Activated naive CD4-positive, alpha-beta T cell treated with anti-CD3 and anti-CD28 coated beads for 36 hours (primary cell): ENCODE measurements at places on chromosomes 7 and 10. TPM values are rescaled to one million over a fixed set of nuclear protein-coding genes. Genes with fewer than 3 reads are reported as not detected.

- H3K4me3 ChIP-seq, result no peak overlapping the region
- no peak for DNase-seq
Observed at GRCh38 chr7:140200061-140200989, 23.5 kb upstream of the KDM7A start.

DNA sequence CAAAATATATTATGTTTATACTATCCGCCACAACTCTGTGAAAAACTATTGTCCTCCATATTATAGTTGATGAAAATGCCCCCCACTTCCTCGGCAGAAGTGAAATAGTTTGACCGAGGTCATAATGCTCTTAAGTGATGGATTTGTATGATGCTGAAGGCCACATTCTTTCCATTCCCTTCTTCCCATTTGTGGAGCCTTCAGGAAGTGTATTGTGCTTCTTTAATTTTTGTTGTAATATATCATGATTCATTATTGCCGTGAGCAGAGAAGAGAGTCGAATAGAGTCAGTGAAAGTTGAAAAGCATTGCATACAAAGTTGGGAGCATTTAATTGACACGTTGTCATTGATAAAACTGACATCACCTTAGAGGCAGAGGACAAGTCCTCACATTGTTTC, 460.3 kb downstream of the SUGCT start:
- peaks cover 4% of the 10 kb centered on the region for H3K27me3 ChIP-seq
- H3K4me1 ChIP-seq, result peaks cover 14% of the 10 kb centered on the region
- H3K36me3 ChIP-seq, result no peaks in the 10 kb centered on the region
- H3K27ac ChIP-seq, result no peak overlapping the region

DNA sequence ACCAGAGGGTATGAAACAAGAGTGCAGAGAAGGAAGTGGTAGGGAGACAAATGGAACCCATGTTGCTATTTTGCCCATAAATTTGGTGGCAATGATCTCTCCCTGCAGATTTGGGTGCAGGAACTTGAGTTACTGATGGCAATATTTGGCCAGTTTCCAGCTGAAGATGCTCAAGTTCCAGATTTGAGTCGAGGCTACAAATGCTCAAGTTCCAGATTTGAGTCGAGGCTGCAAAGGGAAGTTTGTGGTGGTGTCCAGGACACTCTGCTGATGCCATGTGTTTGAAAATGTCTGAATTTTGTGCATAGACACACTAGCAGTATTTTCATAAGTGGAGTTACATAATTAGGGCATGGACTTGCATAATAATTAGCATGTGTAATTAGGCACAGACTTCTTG, 40.8 kb downstream of the TBXAS1 start:
- H3K27me3 ChIP-seq, result peaks cover 4% of the 10 kb centered on the region
- H3K27ac ChIP-seq, result no peak overlapping the region
- H3K36me3 ChIP-seq, result no peaks in the 10 kb centered on the region
- DNase-seq, result no peak
- H3K4me1 ChIP-seq, result no peaks in the 10 kb centered on the region
- no peak overlapping the region for H3K4me3 ChIP-seq

- no peak overlapping the region for H3K4me3 ChIP-seq
- H3K27ac ChIP-seq, result no peak overlapping the region
- no peaks in the 10 kb centered on the region for H3K4me1 ChIP-seq
- DNase-seq, result no peak
- H3K36me3 ChIP-seq, result no peaks in the 10 kb centered on the region
- peaks cover 8% of the 10 kb centered on the region for H3K27me3 ChIP-seq
Observed at GRCh38 chr7:88888684-88889083, 93.1 kb upstream of the TEX47 start.

GRCh38 chr10:52678611-52679010, 94.0 kb downstream of the MBL2 start:
- H3K4me3 ChIP-seq, result no peak overlapping the region
- no peaks in the 10 kb centered on the region for H3K36me3 ChIP-seq
- H3K27ac ChIP-seq, result no peak overlapping the region
- H3K27me3 ChIP-seq, result no peaks in the 10 kb centered on the region
- no peaks in the 10 kb centered on the region for H3K4me1 ChIP-seq

- no peaks in the 10 kb centered on the region for H3K36me3 ChIP-seq
- DNase-seq, result no peak
- no peak overlapping the region for H3K27ac ChIP-seq
- H3K4me3 ChIP-seq, result no peak overlapping the region
Observed at GRCh38 chr7:122255454-122255853, 49.1 kb downstream of the FEZF1 start.

Gene BPGM
- 14.2 TPM for total RNA-seq

- H3K36me3 ChIP-seq, result no peaks in the 10 kb centered on the region
- H3K27ac ChIP-seq, result no peak overlapping the region
- peaks cover 4% of the 10 kb centered on the region for H3K27me3 ChIP-seq
- H3K4me3 ChIP-seq, result no peak overlapping the region
- no peak for DNase-seq
- H3K4me1 ChIP-seq, result no peaks in the 10 kb centered on the region
Observed at GRCh38 chr7:99984593-99984992, 8.8 kb upstream of the AZGP1 start.

DNA sequence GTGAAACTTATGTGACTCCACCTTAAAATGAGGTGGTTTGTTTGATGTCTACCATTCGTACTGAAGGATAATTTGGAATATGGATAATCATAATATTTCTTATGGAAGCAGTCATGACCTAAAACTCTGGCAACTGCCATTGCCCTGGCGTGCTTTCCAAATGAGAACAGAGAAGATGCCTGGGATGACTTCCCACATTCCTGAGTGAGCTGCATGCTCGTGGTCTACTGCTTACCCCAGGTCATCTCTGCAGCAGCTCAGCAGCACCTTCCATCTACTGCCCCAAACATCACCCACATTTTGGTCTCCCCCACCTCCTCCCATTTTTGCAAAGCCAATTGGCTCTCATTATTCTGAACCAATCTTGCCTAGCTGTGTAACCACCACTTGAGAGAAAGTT, 40.1 kb downstream of the LYZL1 start:
- H3K4me3 ChIP-seq, result no peak overlapping the region
- H3K27ac ChIP-seq, result no peak overlapping the region
- no peaks in the 10 kb centered on the region for H3K4me1 ChIP-seq
- H3K27me3 ChIP-seq, result peaks cover 22% of the 10 kb centered on the region
- H3K36me3 ChIP-seq, result no peaks in the 10 kb centered on the region

DNA sequence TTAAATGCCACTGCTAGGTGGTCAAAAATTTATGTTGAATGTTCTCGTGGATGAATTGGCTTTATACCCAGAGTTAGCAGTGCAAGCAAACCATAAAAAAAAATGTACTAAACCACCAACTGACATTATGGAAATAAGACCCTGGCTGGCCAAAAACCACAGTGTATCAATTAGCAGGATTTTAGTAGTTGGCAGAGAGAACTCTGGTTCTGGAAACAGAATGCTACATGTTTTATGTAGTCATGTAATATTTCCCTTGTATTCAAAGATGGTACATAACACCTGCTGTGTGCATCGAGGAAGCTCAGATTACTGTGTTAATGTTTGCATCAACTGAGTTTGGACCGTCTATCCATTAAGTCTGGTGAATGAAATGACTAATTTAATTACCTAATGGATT, 618.5 kb downstream of the CCSER2 start:
- no peak overlapping the region for H3K27ac ChIP-seq
- H3K4me1 ChIP-seq, result no peaks in the 10 kb centered on the region
- no peaks in the 10 kb centered on the region for H3K36me3 ChIP-seq
- no peak for DNase-seq

Gene TMEM236
- total RNA-seq, result not detected

- peaks cover 2% of the 10 kb centered on the region for H3K27me3 ChIP-seq
- no peaks in the 10 kb centered on the region for H3K4me1 ChIP-seq
- no peak overlapping the region for H3K27ac ChIP-seq
- no peak for DNase-seq
Observed at GRCh38 chr10:25808372-25808771, 125.7 kb upstream of the MYO3A start.

DNA sequence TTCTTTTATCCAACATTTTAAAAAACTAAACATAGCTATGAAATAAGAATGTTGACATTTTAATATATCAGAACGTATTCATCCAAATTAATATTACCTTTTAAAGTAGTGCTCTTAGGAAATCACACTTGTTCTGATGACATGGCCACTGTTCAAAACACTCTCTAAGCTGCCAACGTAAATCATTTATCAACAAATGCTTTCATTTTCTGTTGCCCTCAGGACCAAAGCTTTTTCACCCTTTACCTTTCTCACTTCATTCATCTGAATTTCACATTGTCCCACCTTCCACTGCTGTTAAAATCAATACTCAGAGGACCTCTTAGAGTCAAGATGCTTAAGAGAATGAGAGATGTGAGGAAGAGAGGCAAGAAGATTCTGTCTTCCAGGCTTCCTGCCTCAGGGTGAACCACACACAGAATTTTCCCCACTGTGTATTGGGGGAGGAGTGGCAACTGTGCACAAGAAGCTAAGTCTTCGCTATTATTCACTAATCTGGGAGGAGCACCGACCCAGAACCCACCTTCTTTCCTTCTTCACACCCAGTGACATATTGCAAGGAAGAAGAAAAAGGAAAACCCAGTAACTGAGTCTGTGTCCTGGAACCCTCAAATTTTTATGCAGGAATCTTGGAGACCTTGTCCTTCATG, 21.0 kb downstream of the HIBADH start:
- H3K4me1 ChIP-seq, result peaks cover 16% of the 10 kb centered on the region
- no peaks in the 10 kb centered on the region for H3K27me3 ChIP-seq
- peaks cover 15% of the 10 kb centered on the region for H3K36me3 ChIP-seq
- no peak for DNase-seq
- H3K27ac ChIP-seq, result no peak overlapping the region
- H3K4me3 ChIP-seq, result no peak overlapping the region

DNA sequence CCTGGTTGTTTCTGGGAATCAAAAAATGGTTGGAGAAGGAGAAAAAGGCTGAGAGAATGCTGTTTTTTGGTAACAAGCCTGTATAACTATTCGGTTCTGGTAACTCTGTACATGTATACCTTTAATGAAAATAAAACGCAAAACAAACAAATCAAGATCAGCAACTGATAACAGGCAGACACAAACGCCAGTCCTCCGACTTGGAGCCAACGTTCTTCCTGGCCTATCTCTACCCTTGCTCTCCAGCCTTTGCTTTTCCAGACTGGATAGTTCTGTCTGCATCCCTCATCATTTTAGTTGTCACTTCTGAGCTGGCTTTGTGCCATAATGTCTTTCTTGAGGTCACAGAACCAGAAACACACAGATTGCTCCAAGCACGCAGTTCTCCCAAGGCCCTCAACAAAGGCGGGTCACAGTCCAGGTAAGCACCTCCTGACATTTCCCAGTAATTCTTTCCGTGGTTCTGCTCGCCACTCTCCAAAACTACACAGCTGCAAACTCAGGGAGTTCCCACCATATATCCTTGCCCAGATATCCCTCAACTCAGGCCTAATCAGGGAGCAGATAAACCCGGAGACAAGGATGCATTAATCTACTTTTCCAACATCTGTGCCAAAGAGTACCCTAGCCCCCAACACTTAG, 20.2 kb downstream of the HIP1 start:
- H3K4me1 ChIP-seq, result no peaks in the 10 kb centered on the region
- no peak for DNase-seq
- H3K4me3 ChIP-seq, result no peak overlapping the region
- peaks cover 4% of the 10 kb centered on the region for H3K27me3 ChIP-seq
- H3K36me3 ChIP-seq, result no peaks in the 10 kb centered on the region

Gene TRAPPC14
- 21.2 TPM for total RNA-seq

- no peak for DNase-seq
- H3K4me1 ChIP-seq, result no peaks in the 10 kb centered on the region
- no peak overlapping the region for H3K27ac ChIP-seq
- no peaks in the 10 kb centered on the region for H3K27me3 ChIP-seq
Observed at GRCh38 chr10:10096296-10096695, 921.4 kb upstream of the CELF2 start.

Gene PHYHIPL
- not detected for total RNA-seq

GRCh38 chr7:90605055-90605454, 8.9 kb downstream of the CDK14 start:
- H3K27ac ChIP-seq, result no peak overlapping the region
- H3K4me1 ChIP-seq, result no peaks in the 10 kb centered on the region
- H3K36me3 ChIP-seq, result no peaks in the 10 kb centered on the region
